ENCODE measurements at places on chromosomes 3 and 15.

DNA sequence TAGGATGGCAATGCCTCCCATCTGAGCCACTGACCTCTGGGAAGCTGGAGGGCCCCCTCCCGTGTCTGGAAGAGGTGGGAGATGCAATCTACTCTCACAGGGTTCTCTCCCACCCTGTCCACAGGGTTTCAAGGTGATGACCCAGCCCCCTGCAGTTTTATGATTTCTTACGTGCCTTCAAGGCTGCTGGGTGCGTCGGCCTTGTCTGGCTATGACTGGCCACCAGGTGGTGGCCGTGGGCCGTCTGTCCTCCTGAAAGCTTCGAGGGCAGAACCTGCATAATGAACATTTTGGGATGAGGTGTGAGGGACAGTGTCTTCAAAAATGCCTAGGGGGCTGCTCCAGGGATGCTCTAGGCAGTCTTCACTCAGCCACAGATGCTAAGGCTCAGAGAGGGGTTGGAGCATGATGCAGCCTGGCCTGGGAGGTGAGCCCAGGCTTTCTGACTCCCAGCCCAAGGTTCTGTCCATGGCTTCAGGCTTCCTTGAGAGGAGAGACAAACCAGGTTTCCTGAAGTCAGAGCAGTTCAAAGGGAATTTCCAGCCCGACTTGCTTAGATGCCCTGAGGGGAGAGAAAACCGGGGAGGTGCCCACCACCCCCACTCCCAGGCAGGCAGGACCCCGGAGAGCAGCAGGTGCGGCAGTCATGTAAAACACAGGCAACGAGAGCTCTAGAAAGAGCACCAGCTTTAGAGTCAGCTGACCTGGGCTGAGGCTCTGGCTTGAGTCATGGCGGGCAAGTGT, 18.7 kb downstream of the ISG20 start:
- DNase-seq, result peak; percentile 76

DNA sequence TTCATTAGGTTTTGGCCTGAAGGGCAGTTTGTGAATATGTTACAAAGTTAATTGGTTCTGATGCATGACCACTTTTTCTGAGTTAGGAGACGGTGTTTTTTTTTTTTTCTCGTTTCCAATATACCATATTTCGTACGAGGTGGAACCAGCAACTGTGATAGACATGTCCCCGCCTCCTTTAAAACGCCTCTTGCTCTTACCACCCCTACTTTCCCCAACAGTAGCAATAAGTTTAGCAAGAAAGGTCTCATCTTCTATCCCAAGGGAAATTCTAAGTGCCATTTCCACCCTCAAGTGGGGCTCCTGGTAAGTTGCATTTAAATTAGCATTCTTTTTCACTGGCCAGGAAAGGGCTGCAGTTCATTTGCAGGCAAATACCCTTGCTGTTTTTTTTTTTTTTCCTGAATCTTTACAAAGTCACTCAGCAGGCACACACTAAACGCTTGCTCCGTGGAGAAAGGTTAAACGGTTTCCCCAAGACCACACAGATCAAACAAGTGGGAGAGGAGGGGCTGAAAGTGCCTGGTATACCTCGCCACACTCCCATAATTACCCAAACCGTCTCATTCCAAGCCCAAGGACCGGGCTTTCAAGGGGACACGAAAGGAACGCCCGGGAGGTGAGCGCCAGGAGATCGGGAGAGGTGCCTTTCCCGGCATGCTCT, 39.5 kb upstream of the MGA start:
- DNase-seq, result no peak

- peak; percentile 86 for DNase-seq
These were observed 185.1 kb downstream of the GOLGA6L6 start for GRCh38 chr15:20356444-20356910.

- no peak for DNase-seq
These were observed 75.3 kb downstream of the NCEH1 start for GRCh38 chr3:172635588-172635987.

DNA sequence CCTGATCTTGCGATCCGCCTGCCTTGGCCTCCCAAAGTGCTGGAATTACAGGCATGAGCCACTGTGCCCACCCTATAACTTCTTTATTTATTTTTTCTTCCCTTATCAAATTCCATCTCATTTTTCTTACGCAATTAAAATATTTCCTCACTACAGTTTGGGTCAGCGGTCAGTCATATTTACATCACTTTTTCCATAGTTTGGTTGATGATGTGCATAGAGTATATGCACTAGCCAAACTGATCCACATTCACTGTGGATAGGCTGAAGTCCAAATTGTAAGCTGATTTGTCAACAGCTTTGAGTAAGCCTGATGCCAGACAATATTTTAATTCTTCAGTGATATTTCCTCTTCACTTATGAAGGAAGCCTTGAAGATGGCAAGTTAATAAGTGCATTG, 256.3 kb downstream of the TIGIT start:
- DNase-seq, result no peak

- no peak for DNase-seq
These were observed 4.9 kb downstream of the TM2D3 start for GRCh38 chr15:101647251-101647650.

GRCh38 chr3:30688776-30689641, 82.6 kb downstream of the TGFBR2 start:
- DNase-seq, result no peak

DNA sequence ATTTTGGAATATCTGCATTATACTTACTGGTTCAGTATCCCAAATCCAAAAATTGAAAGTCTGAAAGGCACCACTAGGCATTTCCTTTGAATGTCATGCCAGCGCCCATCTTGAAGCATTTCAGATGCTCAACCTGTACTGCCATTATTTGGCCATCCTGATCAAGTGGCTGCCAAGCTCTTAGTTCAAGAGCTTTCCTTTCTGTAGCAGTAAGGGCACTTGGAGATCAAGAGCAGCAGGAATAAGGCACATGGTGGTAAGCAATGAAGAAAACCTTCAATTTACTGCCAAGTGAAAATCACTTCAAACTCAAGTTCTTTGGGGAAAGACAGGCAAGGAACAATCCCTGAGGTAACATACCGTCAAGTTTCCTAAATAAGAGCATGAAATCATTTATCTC, 10.0 kb downstream of the RHOA start:
- DNase-seq, result no peak

DNA sequence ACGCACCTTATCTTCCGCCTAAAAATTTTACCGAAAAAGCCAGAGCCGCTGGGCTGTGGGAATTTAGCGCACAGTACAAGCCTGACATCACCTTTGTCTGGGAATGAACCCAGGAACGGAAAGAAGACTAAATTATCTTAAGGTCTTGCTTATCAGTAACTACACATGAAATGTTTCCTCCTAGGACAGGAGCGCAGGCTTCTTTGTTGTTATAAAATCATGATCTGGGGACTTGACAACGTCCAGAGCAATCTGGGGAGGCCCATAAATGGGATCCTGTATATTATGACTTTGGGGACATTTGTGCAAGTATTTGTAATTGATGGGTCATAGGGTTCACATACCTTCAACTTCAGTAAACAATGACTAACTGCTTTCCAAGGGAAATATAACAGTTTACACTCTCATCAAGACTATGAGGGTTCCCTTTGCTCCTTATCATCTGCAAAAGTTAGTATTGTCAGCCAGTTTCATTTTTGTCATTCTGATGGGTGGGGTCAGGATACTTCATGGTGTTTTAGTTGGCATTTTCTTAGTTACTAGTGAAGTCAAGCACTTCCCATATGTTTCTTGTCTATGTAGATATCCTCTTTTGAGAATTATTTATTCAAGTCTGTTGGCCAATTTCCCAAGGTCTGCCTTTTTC, 213.9 kb upstream of the PFN2 start:
- DNase-seq, result no peak

- DNase-seq, result no peak
These were observed 29.5 kb upstream of the TSEN2 start for GRCh38 chr3:12454816-12455121.

- no peak for DNase-seq
These were observed 325.0 kb downstream of the SATB1 start for GRCh38 chr3:18100121-18100520.

DNA sequence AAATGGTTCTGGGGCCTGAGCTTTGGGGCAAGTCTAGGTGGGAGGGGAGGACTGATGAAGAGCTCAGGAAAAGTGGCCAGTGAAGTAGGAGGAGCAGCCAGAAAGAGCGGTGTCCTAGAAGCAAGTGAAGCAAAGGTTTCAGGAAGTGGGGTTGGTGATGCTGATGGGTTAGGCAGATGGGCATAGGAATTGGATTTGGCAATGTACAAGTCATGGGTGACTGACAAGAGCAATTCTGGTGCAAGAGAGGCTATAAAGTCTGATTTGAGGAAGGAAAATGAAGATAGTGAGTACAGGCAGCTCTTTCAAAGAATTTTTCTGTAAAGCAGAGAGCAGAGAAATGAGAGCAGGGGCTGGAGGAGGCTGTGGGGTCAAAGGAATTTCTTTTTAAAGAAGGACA, 19.7 kb downstream of the ALPK3 start:
- no peak for DNase-seq

- no peak for DNase-seq
These were observed 156.5 kb downstream of the PDCD6IP start for GRCh38 chr3:33954956-33955355.

GRCh38 chr3:187044206-187044605, 95.1 kb downstream of the RPL39L start:
- no peak for DNase-seq

GRCh38 chr3:13937131-13937530, 57.3 kb upstream of the WNT7A start:
- no peak for DNase-seq

DNA sequence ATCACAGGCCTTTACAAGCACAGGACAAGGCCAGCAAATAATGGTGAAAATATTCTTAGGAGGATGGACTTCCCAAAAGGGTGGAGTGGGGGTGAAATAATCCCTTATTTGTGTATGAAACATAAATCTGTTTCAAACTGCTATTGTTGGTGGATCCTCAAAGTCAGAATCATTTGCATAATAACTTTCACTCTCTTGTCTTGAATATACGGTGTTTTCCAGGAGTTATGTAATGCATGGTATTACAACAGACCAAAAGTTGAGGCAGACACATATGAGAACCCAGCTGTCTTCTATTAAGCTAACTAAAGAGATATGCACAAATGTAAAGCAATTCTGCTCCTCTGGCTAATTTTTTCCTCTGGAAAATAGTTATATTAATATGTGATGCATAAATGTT, 57.7 kb downstream of the PRTG start:
- no peak for DNase-seq

- DNase-seq, result no peak
These were observed 287.2 kb downstream of the CGGBP1 start for GRCh38 chr3:87771337-87772192.

DNA sequence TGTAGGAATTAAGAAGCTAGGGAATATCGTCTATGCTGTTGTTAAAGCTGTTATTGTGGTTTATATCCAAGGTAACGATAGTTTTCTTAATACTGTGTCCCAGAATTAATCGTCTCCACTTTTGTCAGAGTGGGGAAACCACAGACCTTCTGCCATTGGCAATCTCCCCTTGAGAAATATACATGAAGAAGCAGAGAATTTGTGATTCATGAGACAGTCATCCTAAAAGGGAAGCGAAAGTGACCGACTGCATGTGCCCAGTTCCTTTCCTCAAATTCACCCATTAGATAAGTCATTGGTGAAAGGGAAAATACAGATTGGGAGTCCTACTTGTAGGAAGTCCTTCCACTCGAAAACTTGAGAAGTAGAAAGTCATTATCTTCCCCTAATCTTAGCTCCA, 26.6 kb downstream of the DIPK2A start:
- DNase-seq, result peak; percentile 3

DNA sequence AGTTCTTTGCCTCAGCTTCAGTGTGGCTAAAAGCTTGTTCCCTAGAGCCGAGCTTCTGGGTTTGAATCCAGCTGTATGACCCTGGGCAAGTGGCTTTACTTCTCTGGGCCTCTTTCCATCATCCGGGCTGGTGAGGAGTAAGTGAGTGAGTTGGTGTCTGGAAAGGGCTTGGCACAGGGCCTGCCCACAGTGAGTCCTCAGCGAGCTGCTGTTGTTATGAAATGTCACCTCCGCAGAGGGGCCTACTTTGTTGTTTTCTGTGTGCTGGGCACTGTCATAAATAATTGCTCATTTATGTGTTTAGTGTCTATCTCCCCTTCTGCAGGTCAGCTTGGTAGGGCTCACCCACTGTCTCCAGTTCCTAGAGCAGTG, 31.7 kb downstream of the SLC6A6 start:
- DNase-seq, result no peak

GRCh38 chr3:122890720-122891220, 95.9 kb downstream of the SLC49A4 start:
- no peak for DNase-seq

GRCh38 chr3:116743062-116743461, 33.5 kb downstream of the TUSC7 start:
- DNase-seq, result no peak

GRCh38 chr3:82891028-82891427, 1129.6 kb upstream of the GBE1 start:
- DNase-seq, result no peak

DNA sequence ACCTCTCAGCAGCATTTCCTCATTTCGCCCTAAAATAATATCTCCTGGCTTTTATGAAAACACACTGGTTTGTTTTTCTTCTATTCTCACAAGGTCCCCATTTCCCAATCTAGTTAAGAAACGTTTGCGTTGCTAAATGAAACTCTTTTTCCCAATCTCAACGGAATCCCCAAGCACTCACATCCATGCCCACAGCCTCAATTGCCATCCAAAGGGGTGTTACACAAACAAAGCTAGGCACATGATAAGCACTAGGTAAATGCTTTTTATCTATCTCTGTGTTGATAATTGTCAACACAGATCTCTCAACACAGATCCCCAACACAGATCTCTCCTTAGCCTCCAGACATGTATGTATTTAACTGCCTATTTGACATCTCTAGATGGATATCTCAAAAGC, 35.2 kb upstream of the TF start:
- no peak for DNase-seq

DNA sequence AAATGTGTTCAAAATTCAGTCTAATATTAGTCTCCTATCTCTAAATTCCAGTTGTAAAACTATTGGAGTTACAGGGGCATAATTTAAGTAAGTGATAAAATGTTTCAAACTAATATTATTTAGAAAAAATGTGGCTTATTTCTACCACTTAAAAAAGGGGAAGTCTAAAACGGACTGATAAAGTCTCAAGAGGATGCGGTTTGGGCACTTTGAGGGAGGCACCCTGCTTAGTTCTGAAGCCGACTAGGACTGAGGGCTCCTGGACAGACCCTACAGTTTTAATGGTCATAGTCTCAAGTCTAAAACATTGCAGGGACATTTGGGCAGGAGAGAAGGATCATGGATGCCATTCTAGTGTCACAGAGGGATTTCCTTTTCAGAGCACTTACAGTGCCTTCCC, 566.3 kb downstream of the NR2F2 start:
- DNase-seq, result no peak

DNA sequence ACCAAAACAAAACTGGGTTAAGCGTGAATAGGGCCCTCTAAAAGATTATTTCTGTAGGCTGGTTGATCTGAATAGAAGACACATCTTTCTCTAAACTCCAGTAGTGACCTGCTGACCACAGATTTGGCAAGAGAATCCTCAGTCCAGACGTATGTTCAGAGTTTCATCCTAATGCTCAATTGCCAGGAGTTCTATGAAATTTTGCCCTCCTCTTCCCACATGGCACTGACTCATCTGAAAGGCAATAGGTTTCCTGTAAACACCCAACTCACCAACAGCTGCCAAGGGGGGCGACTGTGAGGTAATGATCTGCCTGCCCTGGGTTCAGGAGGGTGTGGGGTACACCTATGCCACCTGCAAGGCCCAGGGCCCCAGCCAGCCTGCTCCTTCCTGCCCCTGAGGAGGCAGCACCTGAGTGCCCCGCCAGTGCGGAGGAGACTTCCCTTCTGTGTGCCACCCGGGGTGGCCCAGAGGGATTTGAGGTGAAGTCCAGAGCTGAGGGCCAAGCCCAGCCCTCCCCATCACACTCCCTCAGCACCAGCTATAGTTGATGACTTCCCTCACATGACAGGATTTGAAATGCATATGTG, 8.4 kb upstream of the PLA2G4D start:
- DNase-seq, result peak; percentile 60

- DNase-seq, result no peak
These were observed 28.5 kb upstream of the LRRC34 start for GRCh38 chr3:169841171-169841570.

All from urothelium cell line (cell line).